ENCODE measurements at places on chromosomes 5 and 9.

- DNase-seq: peak; percentile 85
Observed at GRCh38 chr5:52840277-52841050, 52.7 kb downstream of the ITGA1 start.

DNA sequence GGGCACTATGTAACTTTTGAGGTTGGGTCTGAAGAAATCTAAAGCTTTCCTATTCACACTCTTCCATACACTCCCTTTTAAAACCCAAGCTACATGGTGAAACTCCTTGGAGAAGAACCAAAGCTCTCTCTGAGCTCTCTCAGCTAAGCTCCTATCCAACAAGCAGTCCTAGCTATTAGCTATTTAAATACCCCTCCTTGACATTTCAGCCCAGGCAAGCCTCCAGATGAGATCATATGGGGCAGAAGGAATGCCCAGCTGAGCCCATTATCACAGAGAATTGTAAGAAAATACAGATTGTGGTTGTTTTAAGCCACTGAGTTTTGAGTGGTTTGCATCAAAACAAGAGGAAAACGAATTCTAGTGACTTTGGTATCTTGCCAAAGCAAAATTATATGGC, 15.2 kb downstream of the HSPB3 start:
- peak; percentile 46 for DNase-seq

DNA sequence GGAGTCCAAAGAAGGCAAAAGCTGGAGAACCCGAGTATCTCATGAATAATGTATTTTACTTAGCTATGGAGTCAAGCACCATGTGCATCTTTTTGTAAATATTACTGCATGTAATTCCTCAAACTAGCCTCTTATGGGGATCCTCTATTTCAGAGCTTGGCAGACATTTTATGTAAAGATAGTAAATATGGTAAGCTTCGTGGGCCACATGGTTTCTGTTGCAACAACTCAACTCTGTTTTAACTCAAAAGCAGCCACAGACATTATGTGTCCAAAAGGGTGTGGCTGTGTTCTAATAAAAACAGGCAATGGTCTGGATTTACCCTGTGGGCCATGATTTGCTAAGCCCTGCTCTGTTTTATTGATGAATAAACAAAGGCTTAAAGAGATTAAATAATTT, 17.3 kb downstream of the DAPK1 start:
- DNase-seq: peak; percentile 98

DNA sequence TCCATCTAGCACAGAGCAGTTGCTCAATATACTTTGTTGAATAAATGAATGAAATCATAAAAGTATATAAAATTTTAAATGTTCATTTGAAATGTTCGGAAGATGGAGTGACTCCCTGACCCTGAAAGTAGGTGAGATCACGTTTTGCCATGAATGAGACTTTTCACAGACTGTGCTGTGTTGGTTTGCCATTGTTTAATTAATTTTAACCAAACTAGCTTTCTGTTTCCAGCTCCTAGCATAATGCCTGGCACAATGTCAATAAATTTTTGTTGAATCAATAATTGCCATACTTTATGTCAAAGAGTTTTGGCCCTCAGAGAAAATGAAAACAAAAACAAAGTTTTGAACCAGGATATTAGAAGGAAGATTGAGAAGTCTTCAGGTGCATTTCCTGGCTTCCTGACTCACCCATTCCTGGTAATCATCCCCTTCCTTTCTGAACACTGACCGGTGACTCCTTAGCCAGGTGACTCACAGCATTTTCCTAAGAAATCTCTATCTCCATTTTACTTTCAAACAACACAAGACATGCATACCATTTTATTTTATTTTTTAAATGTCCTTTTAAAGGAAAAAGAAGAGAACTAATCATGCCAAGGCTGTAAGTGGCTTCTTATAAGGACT, 15.1 kb downstream of the SLC28A3 start:
- no peak for DNase-seq

- DNase-seq: no peak
Observed at GRCh38 chr9:135487281-135488012, 7.9 kb downstream of the PPP1R26 start.

GRCh38 chr5:91977579-91977978, 594.5 kb upstream of the ARRDC3 start:
- no peak for DNase-seq

DNA sequence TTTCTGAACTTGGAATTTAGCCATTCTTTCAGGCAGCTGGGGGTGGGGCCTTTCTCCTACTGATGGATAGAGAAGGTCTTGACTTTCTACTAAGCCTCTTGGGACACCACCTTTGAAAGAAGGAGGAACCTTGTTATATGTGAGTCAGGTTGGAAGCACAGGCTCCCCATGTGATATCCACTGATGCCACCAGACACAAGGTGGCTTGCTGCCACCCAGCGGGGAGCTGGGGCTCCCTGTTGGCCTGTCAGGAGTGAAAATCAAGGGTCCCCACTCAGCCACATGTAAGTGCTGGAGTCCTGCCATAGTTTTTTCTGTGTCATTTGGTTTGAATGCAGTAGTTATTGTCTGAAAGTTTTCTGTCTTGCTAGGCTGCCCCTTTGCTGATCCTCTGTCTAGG, 252.4 kb upstream of the NFIL3 start:
- no peak for DNase-seq

DNA sequence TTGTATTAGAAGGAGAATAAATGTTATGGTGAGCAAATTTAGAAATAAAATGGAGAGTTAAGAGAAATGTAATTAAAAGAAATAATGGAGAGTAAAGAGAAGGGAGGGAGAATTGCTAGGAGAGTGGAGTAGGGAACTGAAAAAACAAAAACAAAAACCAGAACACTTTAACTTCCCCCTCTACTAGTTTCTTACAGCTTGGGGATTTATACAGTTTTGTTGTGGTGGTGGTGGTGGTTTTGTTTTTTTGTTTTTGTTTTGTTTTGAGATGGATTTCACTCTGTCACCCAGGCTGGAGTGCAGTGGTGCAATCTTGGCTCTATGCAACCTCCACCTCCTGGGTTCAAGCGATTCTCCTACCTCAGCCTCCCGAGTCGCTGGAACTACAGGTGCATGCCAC, 322.4 kb downstream of the TMEM167A start:
- no peak for DNase-seq

DNA sequence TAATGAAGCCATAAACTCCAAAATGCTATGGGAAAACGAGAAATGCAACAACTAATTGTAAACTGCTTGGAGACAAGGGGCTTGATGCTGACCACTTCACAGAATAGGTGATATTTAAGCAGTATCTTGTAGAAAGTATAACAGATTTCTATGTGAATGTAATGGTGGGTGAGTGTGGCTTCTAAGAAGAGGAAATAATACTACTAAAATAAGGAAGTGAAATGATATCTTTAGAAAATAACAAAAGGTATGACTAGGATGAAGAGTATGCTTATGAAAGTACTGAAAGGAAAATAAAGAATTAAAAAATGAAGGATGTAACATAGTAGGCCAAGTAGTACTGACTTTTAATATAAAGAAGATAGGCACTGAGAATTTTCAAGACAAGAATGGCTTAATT, 94.2 kb downstream of the AGTPBP1 start:
- DNase-seq: no peak

GRCh38 chr9:117815948-117816347, 111.7 kb downstream of the TLR4 start:
- DNase-seq: no peak

GRCh38 chr9:28050046-28050445, 476.8 kb upstream of the C9orf72 start:
- DNase-seq: no peak

All from fibroblast of villous mesenchyme (primary cell).